ENCODE measurements at places on chromosomes 3 and 15. TPM values are rescaled to one million over a fixed set of nuclear protein-coding genes. Genes with fewer than 3 reads are reported as not detected.

Gene CHRM5
- not detected for total RNA-seq

GRCh38 chr3:80190051-80190450 is 422.3 kb upstream of the ROBO1 start:
- no peaks in the 10 kb centered on the region for H3K27me3 ChIP-seq
- H3K4me3 ChIP-seq = no peak overlapping the region
- no peaks in the 10 kb centered on the region for H3K4me1 ChIP-seq
- no peak for DNase-seq
- no peak overlapping the region for H3K27ac ChIP-seq

Gene ATP13A5
- not detected for total RNA-seq

Gene AMOTL2
- 261 TPM for total RNA-seq

Data from HFFc6 (cell line).